Amygdala (tissue), 56 donors: ENCODE measurements at places on chromosomes 3 and 15.

GRCh38 chr3:21238661-21239060 lies 512.3 kb downstream of the ZNF385D start:
- no peak for DNase-seq

DNA sequence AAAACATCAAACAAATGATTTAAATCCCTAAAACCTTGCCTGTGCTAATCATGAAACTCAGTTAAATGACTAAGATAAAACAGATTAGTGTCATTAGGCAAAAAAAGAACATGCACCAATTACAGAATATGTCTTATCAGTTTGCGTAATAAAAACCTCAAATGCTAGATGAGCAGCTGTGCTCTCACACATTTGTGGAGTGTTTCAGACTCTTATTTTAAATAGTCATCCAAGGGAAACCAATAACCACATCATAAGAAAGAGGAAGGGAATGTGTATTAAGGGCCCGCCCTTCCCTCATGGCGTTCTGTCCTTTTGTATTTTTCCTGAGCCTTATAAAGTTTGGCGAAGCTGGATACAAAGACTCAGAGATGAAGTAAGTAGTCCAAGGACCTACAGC lies 6.6 kb downstream of the SAMMSON start:
- DNase-seq: no peak

DNA sequence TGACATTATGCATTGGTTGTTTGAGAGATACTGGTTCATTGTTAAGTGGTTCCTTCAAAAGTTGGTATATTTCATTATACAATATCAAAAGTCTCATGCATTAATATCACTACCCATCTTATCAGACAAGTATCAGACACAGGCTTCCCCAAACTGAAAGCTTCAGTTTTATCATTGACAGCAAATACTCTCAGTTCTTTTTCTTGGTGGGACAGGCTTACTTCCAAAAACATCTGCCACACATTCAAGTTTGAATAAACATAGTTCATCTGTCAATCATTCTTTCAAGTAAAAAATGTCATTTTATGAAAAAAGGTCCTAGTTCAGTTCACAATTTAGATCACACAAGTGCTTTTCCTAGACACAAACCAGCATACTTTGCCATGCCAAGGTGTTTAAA lies 280.0 kb upstream of the TRIM42 start:
- no peak for DNase-seq

- DNase-seq: no peak
Observed at GRCh38 chr3:193794002-193794881, 201.2 kb downstream of the OPA1 start.

GRCh38 chr15:70420086-70420947 lies 322.6 kb upstream of the TLE3 start:
- DNase-seq: no peak

GRCh38 chr15:82554351-82554750 lies 14.1 kb upstream of the RPS17 start:
- DNase-seq: no peak

GRCh38 chr3:14602804-14603644 lies 48.5 kb upstream of the CCDC174 start:
- no peak for DNase-seq

- DNase-seq: peak; percentile 41
Observed at GRCh38 chr3:126208606-126209256, 28.3 kb upstream of the ALDH1L1 start.

GRCh38 chr15:29031502-29032228 lies 145.9 kb downstream of the APBA2 start:
- no peak for DNase-seq

- DNase-seq: no peak
Observed at GRCh38 chr3:196920733-196921132, 21.6 kb downstream of the NCBP2 start.

DNA sequence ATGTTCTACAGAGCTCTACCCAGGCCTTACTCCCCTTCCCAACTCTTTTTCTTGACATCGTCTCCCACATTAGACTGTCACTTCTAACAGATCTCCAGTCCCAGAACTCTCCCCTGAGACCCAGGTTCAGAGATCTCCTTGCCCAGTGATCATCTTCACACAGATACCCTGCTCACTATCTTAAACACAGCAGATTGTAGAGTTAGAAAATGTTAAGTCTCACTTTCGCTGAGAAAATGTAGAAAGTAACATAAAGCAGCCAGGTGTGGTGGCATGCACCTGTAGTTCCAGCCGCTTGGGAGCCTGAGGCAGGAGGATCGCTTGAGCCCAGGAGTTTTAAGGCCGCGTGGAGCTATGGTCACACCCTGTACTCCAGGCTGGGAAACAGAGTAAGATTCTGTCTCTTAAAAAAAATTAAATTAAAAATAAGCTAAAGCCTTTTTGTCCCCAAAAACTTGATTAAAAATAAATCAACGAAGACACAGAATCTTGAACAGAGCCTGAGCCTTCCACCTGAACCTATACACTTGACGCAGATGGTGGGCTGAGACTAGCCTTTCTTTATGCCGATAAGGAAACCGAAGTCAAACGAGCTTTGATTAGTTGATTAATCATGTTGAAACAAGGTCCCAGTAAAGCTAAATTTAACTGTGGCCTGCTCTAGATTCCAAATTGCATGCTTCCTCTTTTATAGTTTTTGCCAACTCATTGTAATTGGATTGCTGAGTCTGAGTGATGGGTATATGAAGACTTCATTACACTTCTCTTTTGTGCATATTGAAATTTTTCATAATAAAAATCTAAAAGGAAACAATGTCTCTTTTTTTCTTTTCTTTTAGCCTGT lies 31.3 kb upstream of the BLM start:
- DNase-seq: no peak

GRCh38 chr15:73982222-73982962 lies 9.7 kb downstream of the STOML1 start:
- DNase-seq: peak; percentile 46

- DNase-seq: no peak
Observed at GRCh38 chr15:92205255-92205739, 188.4 kb upstream of the ST8SIA2 start.

DNA sequence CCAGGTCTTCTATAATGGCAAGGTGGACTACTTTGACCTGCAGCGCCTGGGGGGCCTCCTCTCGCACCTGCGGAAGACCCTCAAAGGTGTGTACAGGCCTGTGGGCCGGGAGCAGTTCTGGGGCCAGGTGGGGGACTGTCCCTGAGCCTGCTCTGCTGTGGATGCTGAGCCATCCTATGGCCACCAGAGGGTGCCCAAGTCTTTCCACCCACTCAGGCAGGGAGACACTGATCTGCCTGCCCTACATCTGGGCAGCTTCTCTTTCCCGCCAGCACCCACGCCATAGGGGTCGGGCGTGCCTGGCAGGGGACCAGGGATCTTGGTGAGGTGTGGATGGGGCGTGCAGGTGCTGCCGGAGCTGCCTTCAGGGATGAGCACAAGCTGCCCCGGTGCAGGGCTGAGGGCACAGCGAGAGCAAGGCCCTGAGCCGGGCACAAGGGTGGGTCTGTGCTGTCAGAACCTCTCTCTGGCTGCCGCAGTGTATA lies 14.1 kb downstream of the RNF123 start:
- no peak for DNase-seq

DNA sequence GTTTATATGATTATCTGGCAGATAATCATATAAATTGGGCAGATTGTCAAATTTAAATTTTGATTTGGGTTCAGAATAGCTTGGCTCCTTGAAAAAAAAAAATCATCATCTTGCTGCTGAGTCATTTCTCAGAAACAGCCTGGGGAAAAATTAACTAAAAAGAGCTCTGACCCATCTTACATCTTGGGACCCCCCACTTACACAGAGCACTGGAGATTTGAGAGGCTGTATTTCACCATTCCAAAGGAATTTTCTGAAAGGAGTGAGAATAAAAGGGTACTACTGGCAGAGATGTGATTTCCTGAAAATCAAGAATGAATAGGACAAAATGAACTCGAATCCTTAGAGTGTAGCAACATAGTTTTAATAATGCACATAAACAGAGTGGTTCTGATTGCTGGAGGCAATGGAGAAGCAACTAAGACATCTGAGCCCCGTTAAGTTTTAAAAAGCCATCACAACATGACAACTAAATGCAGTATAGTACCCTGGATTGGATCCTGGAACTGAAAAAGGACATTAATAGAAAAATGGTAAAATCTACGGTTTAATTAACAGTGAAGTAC lies 97.5 kb downstream of the RFTN1 start:
- no peak for DNase-seq

DNA sequence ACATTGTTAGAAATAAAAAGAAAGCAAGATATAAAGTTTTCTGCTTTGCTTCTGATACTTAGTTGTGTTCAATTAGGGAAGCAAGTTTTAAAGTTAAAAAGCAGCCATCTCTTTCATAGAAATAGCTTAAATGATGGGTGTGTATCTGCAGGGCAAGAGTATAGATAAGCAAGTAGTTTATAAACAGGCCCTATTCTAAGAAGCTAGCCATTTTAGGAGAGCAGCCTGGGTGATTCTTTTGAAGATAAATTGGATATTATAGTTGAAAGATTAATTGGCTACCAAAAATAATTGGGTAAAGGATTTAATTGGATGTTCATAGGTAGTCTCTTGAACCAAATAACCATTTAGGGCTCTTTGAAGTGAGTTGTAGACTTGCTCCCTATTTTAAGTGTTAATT lies 5.6 kb downstream of the EIF3J start:
- no peak for DNase-seq

DNA sequence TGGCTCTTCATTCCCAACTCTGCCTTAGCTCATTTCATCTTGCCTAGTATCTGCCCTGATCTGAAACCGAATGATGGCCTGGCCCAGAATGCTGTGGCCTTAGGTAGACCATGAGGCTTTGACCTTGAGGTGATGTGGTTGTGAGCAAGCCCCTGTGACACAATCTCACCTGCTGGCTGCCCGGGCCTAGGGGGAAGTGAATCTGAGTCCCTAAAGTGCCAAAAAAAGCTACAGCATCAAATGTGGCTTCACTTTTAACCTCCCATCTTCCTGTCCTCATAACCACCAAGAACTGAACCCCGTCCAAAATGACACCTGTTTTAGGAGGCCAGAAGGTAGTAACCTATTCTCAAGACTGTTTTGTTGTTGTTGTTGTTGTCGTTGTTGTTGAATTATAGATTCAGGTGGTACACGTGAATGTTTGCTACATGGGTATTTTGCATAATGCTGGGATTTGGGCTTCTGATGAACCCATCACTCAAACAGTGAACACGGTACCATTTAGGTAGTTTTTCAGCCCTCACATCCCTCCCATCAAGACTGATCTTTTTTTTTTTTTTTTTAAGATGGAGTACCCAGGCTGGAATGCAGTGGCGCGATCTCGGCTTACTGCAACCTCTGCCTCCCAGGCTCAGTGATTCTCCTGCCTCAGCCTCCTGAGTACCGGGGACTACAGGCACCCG lies 54.6 kb downstream of the MCCC1 start:
- DNase-seq: no peak

DNA sequence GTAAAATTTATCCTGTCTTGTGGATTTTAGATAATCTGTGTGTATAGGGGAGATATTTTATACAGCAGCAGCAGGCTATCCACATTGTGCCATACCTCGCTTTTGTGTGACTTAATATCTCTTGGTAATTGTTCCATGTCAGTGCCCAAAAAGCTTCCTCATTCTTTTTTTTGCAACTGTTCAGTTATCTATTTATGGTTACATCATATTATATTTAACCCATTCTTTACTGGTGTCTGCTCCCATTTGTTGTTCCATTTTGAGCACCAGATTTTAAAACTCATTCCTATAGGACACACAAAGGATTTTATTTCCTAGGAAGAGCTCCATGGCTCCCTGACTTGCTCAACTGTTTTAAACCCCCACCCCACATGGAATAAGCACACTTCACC lies 86.3 kb upstream of the RASGRP1 start:
- DNase-seq: no peak

- DNase-seq: no peak
Observed at GRCh38 chr15:74785194-74786032, 3.5 kb downstream of the CSK start.

GRCh38 chr15:69080295-69081248 lies 66.1 kb downstream of the NOX5 start:
- DNase-seq: no peak

- DNase-seq: no peak
Observed at GRCh38 chr3:113607219-113607596, 74.9 kb downstream of the SIDT1 start.
